ENCODE measurements at places on chromosomes 4 and X.

DNA sequence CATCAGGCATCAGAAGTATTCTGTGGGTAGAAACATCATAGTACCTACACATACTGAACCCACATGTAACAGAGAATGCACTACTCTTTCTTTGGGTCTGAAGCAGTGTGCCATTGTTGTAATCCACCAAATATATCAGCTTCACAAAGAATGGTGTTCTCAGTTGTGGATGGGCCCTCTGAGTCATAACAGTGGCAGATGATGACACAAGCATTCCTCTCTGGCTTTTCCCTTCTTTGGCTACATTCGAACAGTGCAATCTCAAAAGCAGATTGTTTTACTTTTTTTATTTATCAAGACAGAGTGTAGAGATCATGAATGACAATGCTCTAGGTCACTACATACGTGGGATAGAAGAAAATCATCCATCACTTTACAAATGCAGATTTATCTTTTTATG, 247.2 kb upstream of the EPHA5 start:
- DNase-seq, result no peak

GRCh38 chr4:55278316-55278715, 67.7 kb upstream of the SRD5A3 start:
- DNase-seq, result no peak

- peak; percentile 93 for DNase-seq
Observed at GRCh38 chrX:103453655-103454054, 65.6 kb downstream of the RAB40A start.

- no peak for DNase-seq
Observed at GRCh38 chrX:110914281-110914680, 118.7 kb upstream of the CHRDL1 start.
